ENCODE measurements at places on chromosomes 5 and 9.

DNA sequence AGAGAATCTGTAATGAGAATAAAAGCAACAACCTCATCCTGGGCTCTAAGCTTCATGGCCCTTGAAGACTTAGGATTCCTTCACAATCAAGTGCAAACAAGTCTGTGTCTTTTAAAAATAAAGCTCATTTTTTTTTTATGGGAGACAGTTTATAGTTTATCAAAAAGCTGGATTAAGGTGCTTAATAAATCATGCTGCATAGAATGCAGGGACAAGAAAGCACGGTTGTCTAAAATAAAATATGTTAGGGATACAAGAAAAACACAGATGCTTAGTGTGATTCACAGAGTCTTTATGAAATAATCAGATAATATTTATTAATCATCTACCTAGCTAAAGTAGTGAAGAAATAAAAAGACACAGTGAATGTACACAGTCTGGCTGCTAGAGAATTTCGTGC is 2045.9 kb upstream of the WWC1 start:
- DNase-seq: no peak

- no peak for DNase-seq
These were observed 146.4 kb upstream of the C9orf72 start for GRCh38 chr9:27719711-27720110.

GRCh38 chr5:2582106-2582505 is 169.4 kb downstream of the IRX2 start:
- DNase-seq: no peak

GRCh38 chr5:16894236-16895057 is 41.6 kb downstream of the MYO10 start:
- DNase-seq: no peak

GRCh38 chr9:86795823-86796553 is 151.3 kb downstream of the GAS1 start:
- no peak for DNase-seq

GRCh38 chr9:98471185-98471584 is 215.7 kb upstream of the TBC1D2 start:
- DNase-seq: peak; percentile 9

DNA sequence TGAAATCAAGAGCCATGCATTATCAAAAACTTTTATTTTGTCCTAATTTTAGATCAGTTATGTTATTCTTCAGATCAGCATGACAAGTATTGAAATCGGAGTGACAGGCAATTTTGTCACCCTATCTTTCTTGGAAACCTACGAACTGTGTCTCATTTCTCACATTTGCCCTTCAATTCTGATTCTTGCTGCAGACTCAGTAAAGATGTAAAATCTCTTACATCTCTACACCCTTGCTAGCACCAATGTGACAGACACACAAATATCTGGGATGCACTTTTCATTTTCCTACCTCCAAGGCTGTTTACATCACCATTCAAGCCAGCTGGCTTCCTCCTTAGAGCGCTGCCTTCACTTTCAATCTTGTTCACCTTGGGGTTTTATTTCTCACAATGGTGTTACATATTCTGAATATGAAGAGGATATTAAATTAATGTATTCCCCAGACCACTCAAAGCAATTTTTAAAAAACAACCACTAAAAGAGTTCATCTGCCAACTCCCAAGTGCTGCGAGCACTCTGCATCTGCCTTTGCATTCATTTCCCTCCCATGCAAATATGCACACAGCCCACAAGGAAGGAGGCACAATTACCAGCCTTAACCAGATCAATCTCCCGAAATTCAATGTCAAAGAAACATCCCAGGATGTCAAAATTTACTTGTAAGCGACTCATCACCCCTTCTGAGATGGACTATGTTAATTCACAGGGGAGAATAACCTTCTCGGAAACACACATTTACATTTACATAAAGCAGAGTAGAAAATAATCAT is 164.3 kb downstream of the ENC1 start:
- DNase-seq: no peak

DNA sequence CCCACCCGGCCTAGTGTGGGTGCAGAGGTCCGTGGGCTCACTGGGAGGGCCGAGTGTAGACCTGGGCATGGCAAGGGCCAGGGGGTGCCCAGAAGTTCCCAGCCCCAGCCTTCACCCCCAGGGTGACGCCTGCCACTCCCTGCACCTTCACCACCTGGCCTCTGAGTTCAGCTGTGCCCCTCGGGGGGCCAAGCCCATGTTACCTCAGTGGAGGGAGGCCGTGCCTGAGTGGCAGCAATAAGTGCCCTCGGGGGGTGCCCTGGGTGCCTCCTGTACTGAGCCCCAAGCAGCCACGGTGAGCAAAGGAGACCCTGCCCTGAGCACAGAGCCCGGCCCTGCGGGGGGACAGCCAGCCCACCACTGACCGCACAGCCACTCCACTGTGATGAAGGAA is 10.3 kb upstream of the FCN2 start:
- DNase-seq: no peak

GRCh38 chr5:77355751-77356150 is 136.4 kb downstream of the WDR41 start:
- no peak for DNase-seq

DNA sequence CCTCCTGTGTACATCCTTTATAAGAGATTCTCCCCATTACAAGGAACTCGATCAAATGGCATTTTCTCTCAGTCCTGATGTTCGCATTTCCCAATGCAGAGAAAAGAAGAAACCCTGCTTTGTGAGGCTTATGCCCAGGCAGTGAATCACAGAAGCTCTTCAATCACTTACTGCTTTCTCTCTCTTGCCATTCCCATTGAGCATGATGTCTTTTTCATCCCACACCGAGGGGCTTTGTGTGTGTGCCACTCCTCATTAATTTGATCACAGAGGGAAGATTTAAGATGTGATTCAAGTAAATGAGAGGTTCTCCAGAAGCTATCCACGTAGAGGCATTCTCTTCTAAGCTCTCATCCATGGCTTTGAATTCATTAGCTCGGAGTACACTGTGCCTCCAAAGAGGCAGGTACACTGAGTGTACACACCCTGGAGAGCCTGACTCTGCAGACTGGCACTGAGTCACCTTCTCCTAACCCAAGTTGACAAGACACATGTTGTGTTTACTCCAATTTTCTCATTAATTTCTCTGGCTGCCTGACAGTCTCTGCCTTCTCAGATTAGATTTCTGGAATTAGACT is 45.4 kb downstream of the MFAP3 start:
- no peak for DNase-seq

GRCh38 chr5:152116934-152117333 is 192.3 kb upstream of the GLRA1 start:
- DNase-seq: no peak

DNA sequence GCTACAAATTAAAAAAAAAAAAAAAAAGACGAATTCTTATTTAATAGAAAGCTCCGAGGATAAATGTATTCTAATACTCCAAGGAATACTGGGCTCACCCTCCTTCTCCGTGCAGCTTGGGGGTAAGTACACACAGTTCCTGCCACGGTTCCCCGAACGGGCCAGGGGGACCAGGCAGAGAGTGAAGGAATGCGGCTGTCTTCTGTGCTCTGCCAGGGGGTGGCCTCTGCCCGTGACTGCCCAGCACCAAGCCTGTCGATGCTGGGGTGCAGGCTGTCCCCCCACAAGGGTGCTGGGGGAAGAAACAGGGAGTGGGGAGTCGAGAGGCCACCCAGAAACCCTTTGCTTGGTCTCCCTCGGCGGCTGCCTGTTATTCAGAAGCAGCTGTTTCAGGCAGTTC is 410.1 kb upstream of the IRX1 start:
- DNase-seq: no peak

GRCh38 chr9:120484162-120484561 is 95.8 kb downstream of the CDK5RAP2 start:
- no peak for DNase-seq

- no peak for DNase-seq
These were observed 20.4 kb upstream of the UGCG start for GRCh38 chr9:111876179-111876578.

DNA sequence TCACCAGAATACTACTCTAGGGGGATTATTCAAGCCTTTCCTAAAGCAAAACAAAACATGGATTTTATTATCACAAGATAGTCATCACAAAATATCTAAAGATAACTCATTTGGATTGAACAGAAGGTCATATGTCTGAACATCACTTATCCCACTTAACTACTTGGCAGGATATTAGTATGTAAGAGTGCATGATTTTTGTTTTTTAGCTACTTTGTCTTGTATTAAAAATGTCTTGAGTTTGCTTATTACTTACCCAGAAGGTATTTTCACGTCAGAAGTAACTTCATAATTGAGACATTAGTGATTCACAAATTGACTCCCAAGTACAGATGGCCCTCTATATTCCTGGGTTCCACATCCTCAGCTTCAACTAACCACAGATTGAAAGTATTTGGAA is 113.8 kb downstream of the TLE4 start:
- no peak for DNase-seq

DNA sequence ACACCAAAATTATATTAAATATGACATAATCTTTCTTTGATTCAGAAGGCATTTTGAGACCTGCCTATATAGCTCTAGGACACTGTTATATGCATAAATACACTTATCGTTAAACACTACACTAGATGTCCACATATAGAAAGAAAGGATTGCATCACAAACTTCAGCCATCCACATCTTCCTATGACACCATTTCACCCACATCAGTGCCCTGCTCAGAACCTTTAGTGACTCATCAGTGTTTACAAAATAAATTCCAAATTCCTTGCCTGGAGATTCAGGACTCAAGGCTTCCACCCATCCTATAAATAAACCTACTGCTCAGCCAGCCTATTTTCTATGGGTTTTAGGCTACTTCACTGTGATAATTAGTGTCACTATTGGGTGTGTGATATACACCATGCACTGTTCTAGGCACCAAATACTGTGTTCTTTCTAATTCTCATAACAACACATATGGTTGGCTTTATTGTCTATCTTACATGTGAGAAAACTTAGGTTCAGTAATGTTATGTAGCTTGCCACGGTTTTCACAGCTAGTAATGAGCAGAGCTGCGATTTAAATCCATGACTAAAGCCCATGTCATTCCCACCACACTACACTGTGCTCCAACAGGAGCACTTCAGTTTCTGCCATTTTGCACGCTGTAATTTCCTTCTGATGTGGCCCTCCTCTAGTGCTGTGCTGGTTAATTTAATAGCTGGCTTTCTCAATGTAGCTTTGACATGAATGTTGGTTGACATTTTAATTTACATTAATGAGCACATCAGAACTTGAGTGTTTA is 103.3 kb downstream of the SREK1 start:
- peak; percentile 9 for DNase-seq

GRCh38 chr5:140560227-140560626 is 3.0 kb upstream of the SRA1 start:
- no peak for DNase-seq

GRCh38 chr5:160296496-160296895 is 15.9 kb downstream of the CCNJL start:
- no peak for DNase-seq

GRCh38 chr9:37551888-37552287 is 24.3 kb downstream of the FBXO10 start:
- peak; percentile 3 for DNase-seq

- no peak for DNase-seq
These were observed 9.8 kb downstream of the PDLIM4 start for GRCh38 chr5:132267166-132267739.

- DNase-seq: no peak
These were observed 8.3 kb upstream of the ARHGEF28 start for GRCh38 chr5:73617510-73618279.

DNA sequence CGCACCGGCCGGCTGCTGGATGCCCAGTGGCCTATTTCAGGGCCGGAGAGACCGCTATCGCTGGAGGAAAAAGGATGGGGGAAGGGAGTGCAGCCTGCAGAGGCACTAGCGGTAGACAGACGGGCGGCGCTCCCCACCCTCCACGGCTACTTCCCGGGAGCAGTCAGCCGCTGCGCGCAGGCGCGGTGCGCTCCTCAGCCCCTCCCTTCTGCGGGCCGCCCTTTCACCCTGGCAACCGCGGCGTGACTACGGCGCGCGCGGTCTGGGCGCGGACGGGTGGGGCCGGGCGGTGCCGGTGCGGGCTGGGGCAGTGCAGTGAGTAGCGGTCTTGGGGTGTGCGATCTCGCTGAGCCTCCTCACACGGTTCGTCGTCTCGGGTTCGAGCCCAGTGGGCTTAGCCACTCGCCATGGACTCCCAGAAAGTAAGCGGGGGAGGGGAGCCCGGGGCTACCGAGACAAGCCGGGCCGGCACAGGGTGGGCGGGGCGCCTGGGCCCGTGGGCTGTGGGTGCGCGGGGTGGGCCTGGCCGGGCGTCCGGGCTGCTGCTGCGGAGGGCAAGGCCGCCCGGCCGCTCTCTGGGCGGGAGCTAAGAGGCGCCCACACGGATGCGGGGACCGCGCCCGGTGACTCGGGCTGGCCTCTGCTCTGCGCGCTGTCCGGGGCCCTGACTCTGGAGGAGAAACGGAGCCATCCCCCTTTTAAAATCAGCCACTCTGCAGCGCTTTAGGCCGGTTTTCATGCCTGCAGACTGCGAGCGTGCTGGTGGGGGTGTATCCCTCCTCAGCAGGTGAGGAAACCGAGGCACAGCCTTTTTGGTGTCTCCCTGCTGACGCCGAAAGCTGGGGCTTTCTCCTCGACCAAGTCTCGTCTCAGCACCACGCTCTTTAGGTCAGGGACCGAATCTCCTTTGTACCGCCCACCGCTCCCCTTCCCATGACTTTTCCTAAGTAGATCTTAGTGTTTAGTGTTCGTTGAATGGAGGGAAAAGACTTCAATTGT is at the start of gene FSD1L:
FSD1L (plus strand) TSS at position 221 of the 999 bp plus-strand sequence; CDS start at position 408, 187 bp downstream.
- DNase-seq: peak; percentile 93

DNA sequence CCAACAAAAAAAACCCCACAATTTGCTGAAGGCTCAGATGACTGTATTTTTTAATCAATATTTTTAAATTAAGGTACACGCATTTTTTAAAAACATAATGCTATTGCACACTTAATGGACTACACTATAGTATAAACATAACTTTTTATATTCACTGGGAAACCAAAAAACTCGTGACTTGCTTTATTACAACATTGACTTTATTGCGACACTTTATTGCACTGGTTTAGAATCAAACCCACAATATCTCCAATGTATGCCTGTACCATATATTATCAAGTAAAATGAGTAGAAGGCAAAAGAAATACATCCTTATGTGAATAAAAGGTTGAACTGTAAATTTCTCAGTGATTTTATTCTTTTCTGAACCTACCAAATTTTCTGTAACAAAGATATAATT is 53.7 kb downstream of the RICTOR start:
- peak; percentile 49 for DNase-seq

- no peak for DNase-seq
These were observed 63.3 kb upstream of the HTR4 start for GRCh38 chr5:148717668-148718067.

DNA sequence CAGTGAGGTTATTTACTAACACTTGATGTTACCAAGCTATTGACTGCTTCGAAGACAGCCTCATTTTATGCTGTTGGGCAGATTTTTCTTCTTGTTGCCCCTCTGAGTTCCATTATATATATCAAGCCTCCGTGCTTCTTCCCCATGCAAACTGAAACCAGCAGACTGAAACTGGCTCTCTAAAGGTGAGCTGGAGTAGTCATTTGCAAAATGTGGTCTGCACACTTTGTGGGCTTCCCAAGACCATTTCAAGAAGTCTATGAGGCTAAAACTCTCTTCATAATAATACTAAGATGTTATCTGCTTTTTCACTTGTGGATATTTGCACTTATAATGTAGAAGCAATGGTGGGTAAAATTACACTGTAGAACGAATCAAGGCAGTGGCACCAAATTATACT is 13.9 kb downstream of the SLC36A1 start:
- no peak for DNase-seq

Measured in NB4 (cell line).